ENCODE measurements at places on chromosomes 6 and 20. TPM values are rescaled to one million over a fixed set of nuclear protein-coding genes. Genes with fewer than 3 reads are reported as not detected.
A peak's percentile ranks its signal among the peaks of the same experiment; 100 is the strongest.

The TRIM15 gene
- not detected for total RNA-seq

The SNAP25 gene
- 2.7 TPM for total RNA-seq

The ZNF341 gene
- 3.5 TPM for total RNA-seq

DNA sequence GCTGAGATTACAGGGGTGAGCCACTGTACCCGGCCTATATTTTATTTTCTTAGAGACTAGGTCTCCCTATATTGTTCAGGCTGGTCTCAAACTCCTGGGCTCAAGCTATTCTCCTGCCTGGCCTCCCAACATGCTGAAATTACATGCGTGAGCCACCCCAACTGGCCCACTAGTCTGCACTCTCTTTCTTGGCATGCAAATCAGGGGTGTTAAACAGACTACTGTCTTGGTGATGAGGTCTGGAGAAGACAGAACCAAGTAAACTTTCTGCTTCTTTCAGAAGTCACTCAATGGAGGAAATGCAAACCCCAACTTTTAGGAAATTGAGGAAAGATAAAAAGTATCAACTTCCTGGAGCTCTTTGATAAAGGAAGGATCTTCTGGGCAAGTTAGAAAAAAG is 8.0 kb upstream of the TUBB2B start:
- no peak for ATAC-seq

DNA sequence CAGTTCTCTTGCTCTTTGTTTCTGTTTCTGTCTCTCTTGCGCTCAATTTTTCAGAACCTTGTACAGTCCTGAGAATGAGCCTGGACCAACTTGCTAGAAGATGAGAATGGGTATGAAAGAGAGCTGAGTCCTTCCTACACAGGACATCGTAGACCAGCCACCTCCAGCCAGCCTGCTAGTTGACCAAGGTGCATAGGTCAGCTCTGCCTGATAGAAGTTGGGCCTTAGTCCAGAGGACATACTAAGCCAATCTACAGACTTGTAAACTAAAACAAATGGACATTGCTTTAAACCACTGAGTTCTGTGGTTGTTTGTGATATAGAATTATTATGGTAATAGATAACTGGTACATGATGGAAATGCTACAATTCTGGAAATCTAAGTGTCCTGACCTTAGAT is 236.4 kb upstream of the ZFP64 start:
- no peak for ATAC-seq

DNA sequence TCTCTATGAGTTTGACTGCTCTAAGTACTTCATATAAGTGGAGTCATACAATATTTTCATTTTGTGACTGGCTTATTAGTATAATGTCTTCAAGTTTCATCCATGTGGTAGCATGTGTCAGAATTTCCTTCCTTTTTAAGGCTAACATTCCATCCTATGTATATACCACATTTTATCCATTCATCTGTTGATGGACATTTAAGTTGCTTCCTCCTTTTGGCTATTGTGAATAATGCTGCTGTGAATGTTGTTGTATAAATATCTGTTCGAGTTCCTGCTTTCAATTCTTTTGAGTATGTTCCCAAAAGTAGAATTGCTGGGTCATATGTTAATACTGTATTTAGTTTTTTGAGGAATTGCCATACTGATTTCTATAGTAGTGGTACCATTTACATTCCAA is 79.5 kb downstream of the PTPRA start:
- ATAC-seq = no peak

DNA sequence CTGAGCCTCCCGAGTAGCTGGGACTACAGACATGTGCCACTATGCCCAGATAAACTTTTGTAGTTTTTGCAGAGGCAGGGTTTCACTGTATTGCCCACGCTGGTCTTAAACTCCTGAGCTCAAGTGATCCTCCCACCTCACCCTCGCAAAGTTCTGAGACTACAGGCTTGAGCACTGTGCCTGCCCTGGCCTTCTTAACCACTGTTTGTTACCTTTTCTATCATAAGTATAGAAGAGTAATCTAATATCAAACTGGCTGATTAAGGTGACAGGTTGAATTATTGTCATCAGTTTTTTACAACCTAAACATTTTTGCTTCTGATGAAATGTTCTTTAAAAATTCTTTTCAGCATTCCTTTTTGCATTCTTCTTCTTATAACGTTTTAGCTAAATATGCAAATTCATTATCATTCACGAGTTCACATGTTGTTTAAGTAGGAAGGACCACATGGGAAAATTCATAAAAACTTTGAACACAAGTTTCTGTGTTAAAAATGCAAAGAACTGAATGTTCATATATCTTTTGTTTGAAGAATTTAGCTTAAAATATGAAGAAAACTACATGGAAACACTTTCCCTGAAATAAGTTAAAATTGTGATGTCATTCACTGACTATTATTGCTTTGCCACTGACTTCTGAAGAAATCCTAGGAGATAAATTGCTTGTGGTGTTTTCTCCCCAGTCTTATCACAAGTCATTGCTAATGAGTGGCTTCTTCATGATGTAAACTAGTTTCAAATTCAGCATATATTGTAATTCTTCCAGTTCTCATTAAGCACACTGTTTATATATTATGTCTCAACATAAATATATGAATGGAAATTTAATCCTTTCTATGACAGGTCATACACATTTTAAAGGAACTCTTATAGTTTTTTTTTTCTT is 106.7 kb downstream of the ADGRB3 start:
- ATAC-seq = no peak

GRCh38 chr6:157107915-157108651 is 215.2 kb downstream of the TMEM242 start:
- ATAC-seq = peak; percentile 66

GRCh38 chr6:127376685-127377084 is 33.3 kb upstream of the ECHDC1 start:
- no peak for ATAC-seq
